ENCODE measurements at places on chromosomes 6 and 20.

- DNase-seq, result no peak
These were observed 157.8 kb upstream of the SALL4 start for GRCh38 chr20:51960047-51960675.

GRCh38 chr6:136213853-136214252 lies 36.3 kb downstream of the MTFR2 start:
- DNase-seq, result no peak

- DNase-seq, result no peak
These were observed 212.6 kb downstream of the MAFB start for GRCh38 chr20:40476461-40476860.

- DNase-seq, result no peak
These were observed 77.2 kb downstream of the SSR1 start for GRCh38 chr6:7235712-7236305.

- DNase-seq, result no peak
These were observed 5.7 kb upstream of the PYGB start for GRCh38 chr20:25242231-25242630.

DNA sequence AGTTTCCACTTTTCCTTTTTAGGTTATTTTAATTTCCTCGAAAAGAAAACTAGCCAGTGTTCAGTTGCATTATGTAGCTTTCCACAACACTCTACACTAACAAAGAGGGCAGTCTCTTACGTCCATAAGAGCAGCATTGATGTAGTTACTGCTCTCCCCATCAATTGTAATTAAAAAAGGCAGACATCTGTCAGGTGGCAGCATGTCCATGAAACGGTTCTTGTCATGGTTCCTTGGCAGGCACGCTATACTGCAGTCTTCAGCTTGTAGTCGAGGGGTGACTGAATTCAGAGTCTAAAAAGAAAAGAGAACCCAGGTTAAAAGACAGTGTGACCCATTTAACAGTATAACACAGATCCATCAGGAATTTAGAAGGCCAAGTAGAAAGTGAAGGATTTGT lies 80.1 kb upstream of the THEMIS start:
- no peak for DNase-seq

GRCh38 chr6:149263321-149263720 lies 54.2 kb upstream of the TAB2 start:
- DNase-seq, result no peak

GRCh38 chr6:15148356-15148946 lies 97.4 kb upstream of the JARID2 start:
- no peak for DNase-seq

GRCh38 chr6:92124200-92124651 lies 1295.1 kb downstream of the EPHA7 start:
- DNase-seq, result no peak

- no peak for DNase-seq
These were observed 309.2 kb upstream of the MAP3K7 start for GRCh38 chr6:90896075-90896547.

- DNase-seq, result no peak
These were observed 179.9 kb upstream of the RALGAPA2 start for GRCh38 chr20:20892328-20892727.

GRCh38 chr20:39954621-39955020 lies 734.4 kb downstream of the MAFB start:
- no peak for DNase-seq

DNA sequence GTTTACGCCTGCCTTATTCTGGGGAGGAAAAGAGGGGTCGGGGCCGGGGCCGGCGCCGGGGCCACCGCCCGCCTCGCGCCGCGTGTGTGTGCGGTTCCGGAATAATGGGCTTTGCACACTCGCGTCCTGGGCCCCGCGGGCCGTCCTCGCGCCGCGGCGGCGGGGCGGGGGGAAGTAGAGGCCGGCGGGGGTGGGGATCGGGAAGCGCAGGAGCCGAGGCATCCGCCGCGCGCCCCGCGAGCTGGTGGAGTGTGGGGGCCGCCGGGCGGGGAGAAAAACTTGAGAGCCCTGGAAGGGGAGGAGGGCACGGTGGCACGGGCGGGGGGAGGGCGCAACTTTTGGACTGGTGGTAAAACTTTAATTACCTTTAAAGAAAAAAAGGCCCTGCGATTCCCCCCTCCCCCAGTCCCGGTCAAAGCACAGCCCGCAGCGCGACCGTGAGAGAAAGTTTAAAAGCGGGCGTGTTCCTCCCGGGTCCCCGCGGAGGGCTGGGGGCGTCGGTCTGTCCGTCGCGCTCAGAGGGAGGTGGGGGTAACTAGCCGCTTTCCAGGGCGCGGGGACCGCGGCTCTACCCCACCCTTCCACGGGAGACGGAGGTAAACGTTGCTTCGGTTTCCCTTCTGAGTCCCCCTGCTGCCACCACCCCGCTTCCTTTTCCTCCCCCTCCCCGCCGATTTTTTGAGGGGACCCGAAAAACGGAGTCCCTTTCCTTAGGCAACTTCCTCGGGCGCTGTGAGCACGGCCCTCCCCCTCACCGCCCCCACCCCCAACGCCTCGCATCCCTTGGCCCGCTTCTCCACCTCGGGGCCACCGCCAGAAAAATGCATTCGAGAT lies 1.9 kb downstream of the L3MBTL3 start:
- DNase-seq, result peak; percentile 21

GRCh38 chr6:97939440-97940168 lies 656.6 kb upstream of the MMS22L start:
- no peak for DNase-seq

GRCh38 chr6:14224359-14225103 lies 107.0 kb downstream of the CD83 start:
- DNase-seq, result no peak

DNA sequence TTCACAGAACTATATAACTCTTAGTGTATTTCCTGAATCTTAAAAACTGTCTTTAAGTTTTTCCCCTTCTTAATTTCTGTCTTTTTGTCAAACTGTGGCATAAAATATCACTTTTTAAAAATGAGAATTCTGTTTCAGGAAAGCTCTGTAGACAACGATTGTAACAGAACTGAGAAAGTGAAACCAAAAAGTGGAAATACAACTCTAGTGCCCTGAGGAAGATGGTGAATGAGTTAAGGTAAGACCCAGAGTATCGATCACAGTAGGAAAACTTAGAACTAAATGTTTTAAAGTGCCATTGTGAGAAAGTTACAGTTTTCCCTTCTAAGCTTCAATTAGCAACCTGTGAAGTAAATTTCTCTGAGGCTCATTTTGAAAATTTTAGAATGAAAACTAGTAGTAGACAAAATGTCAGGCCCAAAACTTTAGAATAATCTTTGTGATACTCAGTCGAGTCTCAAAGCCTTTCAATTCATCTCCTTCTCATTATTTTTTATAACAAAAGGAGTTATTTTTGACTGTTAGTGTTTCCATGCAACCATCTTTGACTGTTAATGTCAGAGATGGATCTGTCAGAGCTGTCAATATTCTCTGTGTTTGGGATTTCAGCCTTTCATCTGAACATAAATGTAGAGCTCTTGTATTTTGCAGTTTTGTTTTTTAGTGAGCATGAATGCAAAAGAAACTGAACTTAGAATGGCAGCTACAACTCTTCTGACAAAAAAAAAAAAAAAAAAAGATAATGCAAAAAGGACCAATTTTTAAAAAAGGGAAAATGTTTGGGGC lies 19.0 kb upstream of the TRDN start:
- no peak for DNase-seq

GRCh38 chr6:15232836-15233510 lies 12.9 kb upstream of the JARID2 start:
- no peak for DNase-seq

DNA sequence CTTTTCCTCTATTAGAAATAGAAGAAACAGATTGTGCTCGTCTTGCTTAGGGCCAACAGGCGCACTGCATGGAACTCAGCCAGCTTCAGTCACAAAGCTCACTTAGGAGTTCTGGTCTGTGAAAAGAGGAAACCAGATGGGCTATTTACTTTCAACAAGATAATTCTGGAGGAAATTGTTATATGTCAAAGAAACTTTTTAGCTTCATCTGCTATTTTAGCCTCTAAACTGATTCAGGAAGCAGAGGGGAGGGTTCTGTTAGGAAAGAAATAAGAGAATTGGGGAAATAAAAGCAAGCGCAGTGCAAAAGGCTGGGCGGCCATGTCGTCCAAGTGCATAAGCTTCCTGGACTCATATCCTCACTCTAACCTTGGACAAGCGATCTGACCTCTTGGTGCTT lies 21.3 kb downstream of the PRKN start:
- DNase-seq, result no peak

DNA sequence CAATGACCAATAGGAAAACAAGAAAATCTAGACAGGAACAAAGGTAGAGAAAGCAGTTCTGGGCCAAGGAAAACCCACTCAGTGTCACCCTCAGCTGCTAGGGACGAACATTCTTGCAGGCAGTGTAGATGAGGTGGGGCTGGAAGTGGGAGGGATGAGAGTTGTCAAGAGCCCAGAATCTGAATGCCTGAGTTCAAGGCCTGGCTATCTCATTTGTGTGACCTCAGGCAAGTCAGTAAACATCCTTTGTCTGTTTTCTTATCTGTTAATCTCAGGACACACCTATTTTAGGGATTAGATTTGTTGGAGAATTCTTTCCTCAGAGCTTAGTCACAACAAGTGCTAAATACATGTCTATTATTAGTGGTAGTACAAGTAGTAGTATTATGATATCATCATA lies 50.9 kb upstream of the KIF16B start:
- DNase-seq, result no peak

DNA sequence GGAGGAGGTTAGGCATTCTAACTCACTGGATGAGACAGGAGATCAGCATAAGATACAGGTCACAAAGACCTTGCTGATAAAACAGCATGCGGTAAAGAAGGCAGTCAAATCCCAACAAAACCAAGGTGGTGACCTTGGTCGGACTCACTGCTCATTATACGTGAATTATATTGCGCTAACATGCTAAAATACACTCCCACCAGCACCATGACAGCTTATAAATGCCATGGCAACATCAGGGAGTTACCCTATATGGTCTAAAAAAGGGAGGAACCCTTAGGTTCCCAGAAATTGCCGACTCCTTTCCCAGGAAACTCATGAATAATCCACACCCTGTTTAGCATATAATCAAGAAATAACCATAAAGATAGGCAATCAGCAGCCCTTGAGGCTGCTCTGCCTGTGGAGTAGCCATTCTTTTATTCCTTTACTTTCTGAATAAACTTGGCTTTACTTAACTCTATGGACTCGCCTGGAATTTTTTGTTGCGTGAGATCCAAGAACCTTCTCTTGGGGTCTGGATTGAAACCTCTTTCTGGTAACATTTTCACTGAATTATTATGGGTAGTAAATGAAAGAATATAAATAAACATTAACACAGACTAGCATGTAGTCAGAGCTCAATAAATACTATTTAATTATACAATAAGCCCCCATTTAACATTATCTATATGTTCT lies 3.0 kb upstream of the LAMA4 start:
- no peak for DNase-seq

DNA sequence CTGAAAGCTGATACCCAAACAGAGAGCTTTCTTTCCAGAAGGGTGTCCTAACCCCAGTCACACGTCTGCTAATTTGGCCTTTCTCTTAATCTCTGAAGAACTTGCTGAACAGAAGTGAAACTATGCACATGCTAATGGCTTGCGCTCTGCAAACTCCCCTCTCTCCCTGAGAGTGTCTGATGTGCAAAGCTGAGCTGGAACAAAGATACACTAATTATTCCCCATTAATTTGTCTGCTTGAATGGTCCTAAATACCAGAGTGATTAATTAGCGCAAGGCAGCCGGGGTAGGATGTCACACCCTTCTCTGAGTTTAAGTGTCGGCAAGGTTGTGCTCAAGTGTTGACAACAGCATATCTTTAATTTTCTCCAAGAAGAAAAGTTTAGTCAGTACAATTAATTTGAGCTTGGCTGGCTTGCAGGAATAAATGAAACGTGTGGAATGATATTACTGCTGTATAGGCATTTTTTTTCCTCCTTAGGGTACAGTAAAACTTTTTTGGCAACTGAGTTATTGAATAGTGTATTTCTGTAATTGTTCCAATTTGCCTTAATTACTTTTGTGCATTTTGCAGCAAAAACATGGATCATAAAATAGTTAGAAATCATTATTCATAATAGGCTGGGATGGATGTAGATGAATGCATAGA lies 715.9 kb upstream of the POU3F2 start:
- DNase-seq, result no peak

DNA sequence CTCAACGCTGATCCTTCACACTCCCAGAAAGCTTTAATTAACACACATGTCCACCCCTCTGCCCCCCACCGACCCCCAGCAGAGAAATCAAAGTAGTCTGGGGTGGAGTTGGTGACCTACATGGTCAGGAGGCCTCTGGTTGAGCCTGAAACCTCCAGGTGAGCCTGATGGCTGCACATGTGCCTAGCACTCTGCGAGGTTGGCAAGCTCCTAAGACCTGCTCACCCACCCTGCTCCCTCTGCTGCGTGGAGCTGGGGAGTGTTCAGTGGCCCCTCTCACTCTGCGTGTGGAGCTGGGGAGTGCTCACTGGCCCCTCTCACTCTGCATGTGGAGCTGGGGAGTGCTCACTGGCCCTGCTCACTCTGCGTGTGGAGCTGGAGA lies 7.9 kb upstream of the YTHDF1 start:
- no peak for DNase-seq

DNA sequence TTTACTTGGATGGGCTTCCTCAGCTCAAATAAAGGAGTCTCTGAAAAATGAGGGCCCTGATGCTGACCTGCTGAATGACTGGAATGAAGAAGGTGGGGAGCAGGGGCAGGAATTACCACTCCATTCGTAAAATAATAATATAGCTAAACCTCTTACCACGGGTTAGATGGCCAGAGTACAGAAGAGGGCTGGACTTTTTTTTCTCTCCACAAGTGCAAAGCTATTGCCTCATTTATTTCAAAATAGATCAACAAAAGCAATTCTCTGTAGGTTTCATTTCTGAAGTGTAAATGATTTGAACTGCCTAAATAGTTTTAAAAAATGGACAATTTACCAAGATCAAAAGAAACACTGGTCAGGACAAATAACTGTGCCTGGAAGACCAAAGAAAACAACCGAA lies 256.7 kb downstream of the KIF16B start:
- no peak for DNase-seq

- no peak for DNase-seq
These were observed 12.1 kb upstream of the PDE10A start for GRCh38 chr6:165675120-165675519.

DNA sequence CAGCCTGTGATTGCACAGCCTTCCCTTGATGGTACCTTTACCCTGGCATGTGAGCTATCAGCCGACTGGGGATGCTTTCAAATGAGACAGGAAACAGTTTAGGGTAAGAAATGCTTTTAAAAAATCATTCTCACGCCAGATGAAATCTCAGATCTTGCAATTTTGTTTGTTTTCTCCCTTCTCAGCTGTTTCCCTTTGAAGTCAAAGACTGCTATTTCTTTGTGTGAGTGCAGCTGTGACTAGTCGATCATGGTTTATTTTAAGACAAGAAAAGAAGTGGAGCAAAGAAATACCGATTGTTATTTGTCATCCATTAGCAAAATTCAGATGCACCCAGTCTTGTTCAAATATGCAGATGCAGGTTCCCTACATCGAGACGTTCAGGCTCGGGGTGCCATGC lies 489.7 kb downstream of the QKI start:
- DNase-seq, result no peak
